Type B pancreatic cell (in vitro differentiated cells): ENCODE measurements at places on chromosomes 2 and 18.

DNA sequence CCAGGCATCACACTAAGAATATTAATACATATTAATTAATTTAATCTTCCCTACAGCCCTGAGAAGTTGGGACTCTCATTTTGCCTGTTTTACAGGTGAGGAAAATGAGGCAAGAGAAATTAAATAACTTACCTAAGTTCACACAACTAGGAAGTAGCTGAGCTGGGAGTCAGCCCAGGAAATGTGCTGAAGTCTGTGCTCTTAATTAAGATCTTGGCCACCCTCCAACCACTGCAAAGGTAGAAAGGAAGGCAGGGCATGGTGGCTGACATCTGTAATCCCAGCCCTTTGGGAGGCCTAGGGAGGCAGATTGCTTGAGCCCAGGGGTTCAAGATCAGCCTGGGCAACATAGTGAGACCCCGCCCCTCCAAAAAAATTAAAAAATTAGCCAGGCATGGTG lies 12.9 kb upstream of the MGAT4A start:
- H3K27me3 ChIP-seq: no peaks in the 10 kb centered on the region
- H3K4me1 ChIP-seq: peaks cover 9% of the 10 kb centered on the region
- DNase-seq: no peak
- no peak overlapping the region for H3K27ac ChIP-seq
- H3K4me3 ChIP-seq: no peak overlapping the region

GRCh38 chr2:227942021-227942420 lies 70.6 kb downstream of the DAW1 start:
- peaks cover 10% of the 10 kb centered on the region for H3K27me3 ChIP-seq
- no peak overlapping the region for H3K27ac ChIP-seq
- H3K4me1 ChIP-seq: no peaks in the 10 kb centered on the region
- no peak overlapping the region for H3K4me3 ChIP-seq
- DNase-seq: no peak

DNA sequence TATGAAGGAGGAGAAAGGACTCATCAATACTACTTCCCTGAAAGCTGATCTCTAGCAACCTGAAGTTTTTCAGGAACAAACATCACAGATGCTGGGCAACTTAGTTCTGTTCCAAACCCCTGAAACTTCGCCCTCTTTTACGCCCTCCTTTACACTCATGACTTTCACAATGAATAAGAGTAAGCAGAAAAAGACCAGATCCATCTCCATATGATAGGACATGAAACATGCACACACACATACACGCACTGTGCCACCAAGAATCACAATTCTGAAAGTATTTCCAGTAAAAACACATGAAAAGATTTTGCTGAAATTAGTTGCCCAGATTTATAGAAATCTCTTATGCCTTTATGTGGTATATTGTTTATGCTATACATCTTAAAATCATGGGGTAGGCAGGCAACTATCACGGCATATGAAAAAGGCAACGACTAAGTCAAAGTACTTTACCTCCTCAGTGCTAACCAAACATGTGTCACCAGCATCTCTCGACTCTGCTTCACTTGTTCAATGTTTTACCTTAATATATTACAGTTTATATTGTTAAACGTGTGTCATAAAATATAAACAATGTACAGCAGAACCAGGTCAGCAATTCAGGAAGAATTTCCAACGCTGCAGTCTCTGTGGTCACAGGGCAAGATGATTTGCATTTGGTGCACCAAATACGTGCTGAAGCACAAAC lies 47.8 kb downstream of the NHEJ1 start:
- H3K27ac ChIP-seq: peak overlapping the region; percentile 42
- H3K4me1 ChIP-seq: peaks cover 23% of the 10 kb centered on the region
- DNase-seq: no peak
- H3K36me3 ChIP-seq: no peaks in the 10 kb centered on the region
- H3K27me3 ChIP-seq: no peaks in the 10 kb centered on the region
- no peak overlapping the region for H3K4me3 ChIP-seq

DNA sequence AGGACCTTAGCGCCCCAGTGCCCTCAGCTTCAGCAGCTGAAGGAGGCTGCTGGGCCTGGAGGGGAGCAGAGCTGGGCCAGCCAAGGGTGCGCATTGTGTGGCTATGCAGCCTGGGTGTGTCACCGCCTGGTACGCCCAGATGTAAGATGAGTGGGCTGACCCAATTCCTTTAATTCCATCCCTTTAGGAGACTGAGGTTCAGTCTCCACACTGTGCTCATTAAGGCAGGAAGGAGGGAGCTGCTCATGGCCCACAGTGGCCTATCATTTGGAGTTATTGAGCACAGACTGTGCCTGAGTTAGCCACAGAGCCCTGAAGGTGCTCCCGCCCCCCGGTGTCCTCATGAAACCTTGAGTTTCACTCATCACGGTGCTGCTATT lies 194.1 kb upstream of the GLI2 start:
- H3K4me3 ChIP-seq: no peak overlapping the region
- peaks cover 39% of the 10 kb centered on the region for H3K4me1 ChIP-seq
- DNase-seq: no peak
- H3K36me3 ChIP-seq: no peaks in the 10 kb centered on the region

DNA sequence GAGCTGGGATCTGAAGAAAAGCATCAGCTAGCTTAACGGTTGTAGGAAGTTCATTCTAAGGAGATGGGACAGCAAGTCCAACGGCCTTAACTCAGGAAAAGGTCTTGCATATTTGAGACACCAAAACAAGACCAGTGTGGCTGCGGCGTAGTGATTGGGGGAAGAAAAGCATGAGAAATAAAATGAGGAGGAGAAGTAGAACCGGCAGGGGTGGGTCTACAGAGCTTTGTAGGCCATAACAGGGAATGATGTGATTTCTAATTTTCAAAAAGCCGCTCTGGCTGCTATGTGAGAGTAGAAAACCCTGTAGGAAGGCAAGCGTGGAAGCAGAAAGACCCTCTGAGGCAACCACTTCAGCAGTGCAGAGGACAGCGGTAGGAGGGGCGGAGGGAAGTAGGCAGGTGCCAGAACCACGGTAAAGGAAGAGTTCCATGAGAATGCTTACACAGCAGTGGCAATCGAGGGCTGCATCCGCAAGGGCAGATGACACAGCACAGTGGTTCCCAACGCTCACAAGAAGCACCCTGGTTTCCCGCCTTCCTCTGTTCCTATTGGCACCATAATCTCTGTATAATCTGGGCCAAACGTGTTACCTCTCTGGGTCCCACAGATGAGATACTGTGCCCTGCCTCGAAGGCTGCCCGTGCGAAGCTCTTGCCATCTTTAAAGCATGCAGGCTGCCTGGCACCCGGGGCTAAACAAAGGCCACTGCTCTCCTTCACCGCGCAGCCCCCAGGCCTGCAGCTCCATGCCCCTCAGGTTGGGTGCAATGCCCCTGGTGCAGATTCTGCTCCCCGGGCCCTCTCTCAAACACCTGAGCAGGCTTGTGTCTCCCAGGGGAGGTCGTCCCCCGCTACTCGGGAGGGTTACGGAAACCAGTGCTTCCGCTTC lies 795 bp downstream of the ANKRD39 start:
- peak overlapping the region; percentile 37 for H3K27ac ChIP-seq
- H3K36me3 ChIP-seq: peaks cover 12% of the 10 kb centered on the region
- H3K27me3 ChIP-seq: no peaks in the 10 kb centered on the region
- peaks cover 28% of the 10 kb centered on the region for H3K4me1 ChIP-seq
- peak overlapping the region; percentile 91 for H3K4me3 ChIP-seq

DNA sequence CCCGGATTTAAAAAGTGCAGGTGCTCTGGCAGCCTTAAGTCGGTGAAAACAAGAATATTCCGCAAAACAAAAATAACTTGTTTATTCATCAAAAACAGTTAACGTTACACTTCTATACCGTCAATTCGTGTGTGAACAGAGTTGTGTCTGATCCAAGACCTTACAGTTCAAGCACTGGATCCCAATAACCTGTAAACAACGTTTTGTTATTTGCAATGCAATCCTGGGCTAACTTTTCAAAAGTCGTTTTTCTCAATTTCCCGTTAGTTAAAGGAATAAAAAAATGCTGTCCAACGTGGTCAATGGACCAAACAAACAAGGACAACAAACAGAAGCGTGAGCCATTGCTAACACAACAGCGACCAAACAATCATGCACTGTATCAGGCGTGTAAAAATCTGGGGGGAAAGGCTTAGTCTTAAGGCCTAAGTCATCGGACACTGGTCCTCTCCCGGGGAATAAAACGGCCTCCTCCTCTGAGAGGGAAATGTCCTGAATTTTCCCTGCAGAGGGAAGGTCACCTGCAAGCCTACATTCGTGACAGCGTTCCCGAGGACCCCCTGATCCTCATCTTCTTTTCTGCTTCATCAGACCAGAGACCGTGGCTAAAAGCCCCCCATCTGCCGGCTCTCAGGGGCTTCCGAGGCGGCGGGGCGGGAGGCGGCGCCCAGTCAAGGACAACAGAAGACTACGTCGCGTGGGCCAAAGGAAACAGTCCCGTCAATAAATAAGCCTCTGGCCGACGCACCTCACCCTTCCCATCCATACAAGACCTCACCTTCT lies 490 bp downstream of the NDUFS1 start:
- H3K36me3 ChIP-seq: peaks cover 41% of the 10 kb centered on the region
- H3K4me1 ChIP-seq: peaks cover 27% of the 10 kb centered on the region
- DNase-seq: no peak
- no peaks in the 10 kb centered on the region for H3K27me3 ChIP-seq
- peak overlapping the region; percentile 98 for H3K27ac ChIP-seq
- H3K4me3 ChIP-seq: peak overlapping the region; percentile 99

GRCh38 chr2:198315791-198316630 lies 511.6 kb downstream of the PLCL1 start:
- H3K4me3 ChIP-seq: no peak overlapping the region
- H3K27ac ChIP-seq: no peak overlapping the region
- DNase-seq: no peak
- H3K36me3 ChIP-seq: no peaks in the 10 kb centered on the region

GRCh38 chr18:44898498-44898897 lies 217.8 kb downstream of the SETBP1 start:
- DNase-seq: no peak
- peaks cover 3% of the 10 kb centered on the region for H3K36me3 ChIP-seq
- peaks cover 35% of the 10 kb centered on the region for H3K4me1 ChIP-seq
- H3K4me3 ChIP-seq: no peak overlapping the region

DNA sequence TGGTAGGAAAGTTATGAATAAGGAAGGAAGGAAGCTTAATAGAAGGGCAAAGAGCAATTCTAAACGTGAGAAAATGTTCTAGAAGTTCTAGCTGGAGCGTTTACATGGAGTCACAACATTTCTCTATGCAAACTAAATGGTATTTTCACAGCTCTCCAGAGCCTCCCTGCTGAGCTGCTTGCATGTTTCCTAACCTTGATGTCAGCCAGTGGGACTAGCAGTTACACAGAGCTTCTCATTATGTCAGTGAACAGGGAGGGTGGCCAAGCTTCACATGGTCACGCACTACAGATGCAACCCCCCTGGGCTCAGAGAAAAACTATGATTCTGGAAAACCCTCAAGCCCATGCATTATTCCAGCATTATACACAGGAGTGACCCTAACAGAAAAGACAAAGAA lies 153.4 kb upstream of the CCDC150 start:
- H3K27ac ChIP-seq: no peak overlapping the region
- no peaks in the 10 kb centered on the region for H3K36me3 ChIP-seq
- no peak for DNase-seq
- no peak overlapping the region for H3K4me3 ChIP-seq

- DNase-seq: no peak
- peaks cover 4% of the 10 kb centered on the region for H3K4me1 ChIP-seq
- no peaks in the 10 kb centered on the region for H3K27me3 ChIP-seq
- no peak overlapping the region for H3K4me3 ChIP-seq
- H3K27ac ChIP-seq: no peak overlapping the region
Measured at GRCh38 chr18:55387139-55387984, 200.6 kb downstream of the TCF4 start.

- H3K27ac ChIP-seq: no peak overlapping the region
- H3K4me3 ChIP-seq: no peak overlapping the region
- peaks cover 10% of the 10 kb centered on the region for H3K4me1 ChIP-seq
- H3K36me3 ChIP-seq: peaks cover 15% of the 10 kb centered on the region
- H3K27me3 ChIP-seq: no peaks in the 10 kb centered on the region
- DNase-seq: no peak
Measured at GRCh38 chr2:108403494-108403893, 25.7 kb downstream of the SULT1C4 start.

DNA sequence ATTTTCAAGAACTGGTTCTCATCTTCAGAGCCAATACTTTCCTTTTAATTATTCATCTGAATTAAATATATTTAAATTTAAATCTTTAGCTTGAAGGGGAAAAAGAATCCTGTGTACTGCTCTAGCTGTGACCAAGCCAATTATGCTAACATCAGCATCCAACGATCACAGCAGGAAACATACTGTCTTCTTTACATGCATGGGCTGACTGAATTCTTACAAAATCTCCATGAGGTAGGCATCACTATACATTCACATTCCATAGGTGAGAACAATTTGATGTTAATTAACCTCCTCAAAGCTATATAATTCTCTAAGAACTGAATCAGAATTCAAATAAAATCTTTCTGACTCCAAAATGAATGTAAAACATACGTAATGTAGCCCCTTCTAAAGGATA lies 118.8 kb upstream of the MAP2 start:
- no peak overlapping the region for H3K27ac ChIP-seq
- no peak for DNase-seq
- no peak overlapping the region for H3K4me3 ChIP-seq
- H3K27me3 ChIP-seq: peaks cover 40% of the 10 kb centered on the region

- H3K4me3 ChIP-seq: no peak overlapping the region
- H3K36me3 ChIP-seq: no peaks in the 10 kb centered on the region
- no peaks in the 10 kb centered on the region for H3K4me1 ChIP-seq
- DNase-seq: no peak
Measured at GRCh38 chr2:12501469-12502158, 215.1 kb upstream of the TRIB2 start.

- no peaks in the 10 kb centered on the region for H3K4me1 ChIP-seq
- H3K27me3 ChIP-seq: peaks cover 8% of the 10 kb centered on the region
- DNase-seq: no peak
- no peak overlapping the region for H3K4me3 ChIP-seq
- H3K27ac ChIP-seq: no peak overlapping the region
Measured at GRCh38 chr18:37779220-37779619, 213.6 kb upstream of the CELF4 start.

DNA sequence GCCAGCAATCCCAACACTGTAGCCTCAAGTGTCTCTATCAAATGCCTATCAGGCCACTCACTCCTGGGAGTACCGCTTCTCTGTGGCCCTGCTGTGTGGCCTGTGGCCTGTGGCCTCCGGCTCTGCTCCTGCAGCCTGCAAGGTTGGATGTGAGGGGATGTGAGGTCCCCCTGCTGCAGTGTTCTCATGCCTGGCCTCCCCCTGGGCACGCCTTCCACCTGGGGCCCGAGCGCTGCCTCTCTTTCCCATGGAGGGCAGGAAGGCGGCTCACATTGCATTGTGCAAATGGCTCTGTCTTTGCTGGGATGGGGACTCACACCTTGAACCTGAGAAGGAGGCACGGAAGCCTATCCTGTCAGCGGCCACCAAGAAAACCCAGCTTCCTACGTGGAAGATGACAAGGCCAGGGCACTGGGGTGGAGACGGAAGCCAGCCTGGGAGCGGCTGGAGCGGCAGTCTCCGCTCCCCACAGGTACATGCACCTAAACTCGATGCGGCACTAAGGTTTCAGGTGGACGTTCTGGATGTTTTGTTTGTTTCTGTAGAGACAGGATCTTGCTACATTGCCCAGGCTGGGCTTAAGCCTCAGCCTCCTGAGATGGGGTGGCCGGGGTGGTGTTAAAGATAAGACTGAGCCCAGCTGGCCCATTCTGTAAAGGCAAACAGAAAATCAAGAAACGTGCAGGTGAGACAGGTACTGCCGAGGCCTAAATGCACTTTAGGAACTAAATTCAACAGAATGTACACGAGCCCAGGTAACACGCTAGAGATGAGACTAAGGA lies 140.1 kb downstream of the HDAC4 start:
- no peak for DNase-seq
- no peaks in the 10 kb centered on the region for H3K27me3 ChIP-seq
- peaks cover 14% of the 10 kb centered on the region for H3K36me3 ChIP-seq
- no peak overlapping the region for H3K27ac ChIP-seq
- H3K4me3 ChIP-seq: no peak overlapping the region
- H3K4me1 ChIP-seq: peaks cover 36% of the 10 kb centered on the region
